CD4-positive, alpha-beta memory T cell (primary cell): ENCODE measurements at places on chromosomes 7 and 10. TPM values are rescaled to one million over a fixed set of nuclear protein-coding genes. Genes with fewer than 3 reads are reported as not detected.

- no peak for DNase-seq
- no peaks in the 10 kb centered on the region for H3K27me3 ChIP-seq
- H3K36me3 ChIP-seq: no peaks in the 10 kb centered on the region
These were observed 137.4 kb upstream of the KCNMA1 start for GRCh38 chr10:77774940-77775391.

DNA sequence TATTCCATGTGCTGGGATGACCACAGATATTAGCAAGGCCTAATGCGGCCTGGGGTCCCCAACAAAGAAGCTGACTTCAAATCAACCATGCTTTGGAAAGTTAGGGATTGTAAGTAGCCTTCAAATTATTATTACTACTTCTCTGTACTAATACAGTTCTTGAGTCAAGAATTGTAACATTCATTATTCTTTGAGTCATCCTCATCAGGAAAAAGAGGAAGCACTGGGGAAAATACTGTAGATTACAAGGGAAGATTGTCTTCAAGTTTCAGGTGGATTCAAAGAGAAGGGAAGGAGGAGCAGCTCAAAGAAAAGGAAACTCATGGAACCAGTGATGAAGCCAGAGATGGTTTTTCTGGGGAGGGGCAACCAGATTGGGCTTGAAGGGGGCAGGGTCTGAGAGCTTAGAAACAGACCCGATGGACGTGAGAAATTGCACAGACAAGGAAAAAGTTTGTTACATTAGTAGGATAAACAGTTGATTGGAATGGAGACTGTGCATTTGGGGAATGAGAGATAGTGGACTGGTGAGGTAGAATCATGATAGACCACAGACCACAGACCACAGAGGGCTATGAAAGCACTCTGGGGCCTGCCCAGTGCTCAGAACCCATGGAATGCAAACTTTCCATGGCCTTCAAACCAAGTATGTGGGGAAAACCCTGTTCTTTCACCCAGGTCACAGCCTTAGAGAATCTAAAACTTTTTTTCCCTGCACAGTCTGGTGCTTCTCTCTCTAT, 209.9 kb downstream of the ZNF365 start:
- DNase-seq: no peak
- no peaks in the 10 kb centered on the region for H3K4me1 ChIP-seq
- no peak overlapping the region for H3K27ac ChIP-seq
- no peak overlapping the region for H3K4me3 ChIP-seq
- H3K36me3 ChIP-seq: no peaks in the 10 kb centered on the region
- no peaks in the 10 kb centered on the region for H3K27me3 ChIP-seq

DNA sequence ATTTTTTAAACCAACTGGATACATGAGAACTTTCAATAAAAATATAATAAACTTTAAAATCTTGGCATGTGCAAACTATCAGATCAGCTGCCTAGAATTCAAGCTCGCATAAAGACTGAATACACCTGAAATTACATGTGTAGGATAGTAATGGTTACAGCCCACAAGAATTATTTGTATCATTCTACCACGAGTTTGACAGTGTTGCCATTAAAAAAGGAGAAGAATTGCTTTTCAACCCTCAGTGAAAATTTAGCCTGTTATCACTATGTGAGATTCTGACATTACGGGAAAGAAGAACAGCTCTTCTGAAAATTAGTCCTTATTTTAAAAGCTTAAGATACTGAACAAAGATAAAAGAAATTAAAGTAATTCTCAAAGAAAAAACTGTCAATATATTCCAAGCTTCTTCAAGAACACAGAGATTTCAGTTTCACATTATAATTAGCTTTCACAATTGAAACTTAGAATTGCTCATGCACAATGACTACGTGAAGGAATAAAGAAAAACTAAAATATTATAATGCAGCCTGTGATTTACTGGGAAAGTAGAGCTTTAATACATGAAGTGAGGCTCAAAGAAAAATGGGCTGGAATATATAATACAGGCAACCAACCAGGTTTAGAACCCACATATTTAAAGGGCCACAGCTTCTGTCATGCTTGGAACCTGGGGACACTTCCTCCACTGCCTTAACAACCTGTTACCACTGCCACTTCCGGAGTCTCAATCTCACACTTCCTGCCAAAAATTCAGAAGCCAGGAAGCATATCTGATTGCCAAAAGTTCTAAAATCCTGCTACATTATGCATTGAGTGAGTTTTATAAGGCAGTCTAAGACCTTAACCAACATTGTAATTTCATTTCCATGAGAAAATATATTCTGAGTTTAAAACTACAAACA, 23.2 kb downstream of the TPK1 start:
- peak; percentile 75 for DNase-seq
- peak overlapping the region; percentile 46 for H3K27ac ChIP-seq
- H3K4me3 ChIP-seq: peak overlapping the region; percentile 2
- peaks cover 72% of the 10 kb centered on the region for H3K4me1 ChIP-seq
- H3K27me3 ChIP-seq: no peaks in the 10 kb centered on the region

Gene CDC14C
- polyA plus RNA-seq: not detected

Gene PHYHIPL
- not detected for polyA plus RNA-seq

DNA sequence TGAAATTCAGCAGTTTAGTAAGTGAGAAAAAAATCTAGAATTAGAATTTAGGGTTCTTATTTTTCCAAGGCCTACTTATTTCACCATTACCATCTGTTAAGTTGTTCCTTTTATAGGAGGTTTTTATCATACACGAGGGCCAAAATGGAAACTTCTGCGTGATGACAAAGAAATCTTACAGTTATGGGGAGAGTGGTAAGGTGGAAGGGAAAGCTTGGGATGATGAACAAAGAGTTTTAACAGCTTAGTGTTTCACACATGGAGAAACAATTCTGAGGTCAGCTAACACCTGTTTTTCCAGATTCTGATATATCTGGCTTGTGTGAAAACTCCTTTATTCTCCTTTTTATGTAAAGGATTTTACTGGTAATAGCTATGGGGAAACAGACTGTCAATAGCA, 49.8 kb upstream of the SEMA3C start:
- no peaks in the 10 kb centered on the region for H3K27me3 ChIP-seq
- no peak for DNase-seq
- no peaks in the 10 kb centered on the region for H3K36me3 ChIP-seq

GRCh38 chr7:129780974-129781927, 169.7 kb downstream of the NRF1 start:
- H3K27ac ChIP-seq: no peak overlapping the region
- peaks cover 63% of the 10 kb centered on the region for H3K4me1 ChIP-seq
- peak overlapping the region; percentile 29 for H3K4me3 ChIP-seq
- peaks cover 56% of the 10 kb centered on the region for H3K27me3 ChIP-seq
- peak; percentile 50 for DNase-seq

GRCh38 chr7:7920481-7920880, 48.1 kb upstream of the GLCCI1 start:
- H3K27me3 ChIP-seq: no peaks in the 10 kb centered on the region
- H3K27ac ChIP-seq: no peak overlapping the region
- H3K36me3 ChIP-seq: no peaks in the 10 kb centered on the region

Gene COBL
- polyA plus RNA-seq: not detected

DNA sequence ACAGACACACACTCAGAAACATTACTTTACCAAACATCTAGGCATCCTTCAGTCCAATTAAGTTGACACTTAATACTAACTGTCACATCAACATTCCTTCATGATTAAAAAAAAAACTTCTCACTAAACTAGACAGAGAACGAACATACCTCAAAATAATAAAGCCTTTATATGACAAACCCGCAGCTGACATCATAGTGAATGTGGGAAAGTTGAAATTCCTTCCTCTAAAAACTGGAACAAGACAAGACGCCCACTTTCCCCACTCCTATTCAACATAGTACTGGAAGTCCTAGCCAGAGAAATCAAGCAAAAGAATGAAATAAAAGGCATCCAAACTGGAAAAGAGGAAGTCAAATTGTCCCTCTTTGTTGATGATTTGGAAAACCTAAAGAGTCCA, 96.9 kb upstream of the PPP1R9A start:
- DNase-seq: no peak
- H3K27me3 ChIP-seq: no peaks in the 10 kb centered on the region
- H3K4me3 ChIP-seq: no peak overlapping the region
- no peaks in the 10 kb centered on the region for H3K4me1 ChIP-seq

Gene ZC3HAV1L
- 0.37 TPM for polyA plus RNA-seq

DNA sequence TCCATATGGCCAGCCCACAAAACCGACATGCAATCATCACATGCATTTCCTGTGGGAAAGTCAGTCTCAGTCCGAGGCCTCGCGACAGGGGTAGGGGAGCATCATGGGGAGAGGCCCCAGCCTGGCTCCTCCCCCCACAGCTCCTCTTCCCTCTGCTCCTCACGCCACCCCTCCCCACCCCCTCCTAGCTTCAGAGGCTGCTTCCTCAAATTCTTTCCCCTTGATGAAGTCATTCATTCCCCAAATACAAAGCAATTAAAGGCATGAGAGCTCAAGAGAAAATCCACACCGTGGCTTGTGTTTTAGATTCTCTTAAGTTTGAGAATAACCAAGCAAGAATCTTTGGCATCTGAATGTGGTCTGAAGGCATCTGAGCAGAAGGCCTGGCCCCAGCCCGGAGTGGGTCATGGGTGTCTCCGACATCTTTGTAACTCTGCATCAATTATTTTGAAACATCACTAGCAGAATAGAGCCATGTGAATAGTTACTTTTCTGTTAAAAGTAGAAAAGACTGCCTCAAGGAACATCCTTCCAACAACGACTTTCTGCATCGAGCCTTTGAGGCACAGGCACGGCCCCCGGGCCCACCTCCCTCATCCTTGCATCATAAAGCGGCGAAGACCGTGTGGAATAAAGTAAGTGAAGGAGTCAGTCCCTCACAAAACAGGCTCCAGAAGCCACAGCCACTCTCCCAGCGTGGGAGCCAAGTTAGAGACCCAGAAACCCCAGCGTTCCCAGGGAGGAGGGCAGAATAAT, 90.9 kb downstream of the DIP2C start:
- H3K4me1 ChIP-seq: no peaks in the 10 kb centered on the region
- H3K27ac ChIP-seq: no peak overlapping the region
- peaks cover 5% of the 10 kb centered on the region for H3K27me3 ChIP-seq
- DNase-seq: no peak

- no peaks in the 10 kb centered on the region for H3K36me3 ChIP-seq
- no peak for DNase-seq
- H3K27me3 ChIP-seq: no peaks in the 10 kb centered on the region
- H3K27ac ChIP-seq: no peak overlapping the region
These were observed 25.4 kb downstream of the TMEM273 start for GRCh38 chr10:49162761-49163310.

- H3K4me3 ChIP-seq: no peak overlapping the region
- H3K4me1 ChIP-seq: no peaks in the 10 kb centered on the region
- no peaks in the 10 kb centered on the region for H3K27me3 ChIP-seq
- no peak overlapping the region for H3K27ac ChIP-seq
These were observed 83.1 kb upstream of the HABP2 start for GRCh38 chr10:113469796-113470195.

DNA sequence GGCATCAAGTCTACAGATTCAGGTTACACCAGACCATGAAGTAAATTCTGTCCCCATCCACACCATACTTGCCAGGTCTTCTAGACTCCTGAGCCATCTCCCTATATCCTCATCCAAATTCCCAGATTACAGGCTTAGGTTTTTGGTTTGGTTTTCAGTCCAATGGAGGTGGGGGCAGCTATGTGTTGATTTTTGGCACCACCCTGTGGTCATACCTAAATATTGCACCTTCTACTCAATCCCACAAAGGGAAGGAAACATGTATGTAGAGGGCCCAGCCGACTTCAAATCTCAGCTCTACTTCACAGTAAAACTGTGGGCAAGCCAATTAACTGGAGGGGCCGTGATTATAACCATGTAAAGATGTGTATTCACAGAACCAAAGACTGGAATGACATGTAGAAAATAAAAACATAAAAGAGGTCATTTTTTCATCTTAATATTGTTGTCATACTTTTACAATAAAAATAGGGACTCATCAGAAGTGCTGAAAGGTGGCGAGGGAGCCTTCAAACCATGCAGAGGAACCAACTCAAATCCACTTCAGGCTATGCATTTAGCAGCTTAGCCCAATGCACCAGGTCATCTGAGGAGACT, 19.8 kb downstream of the ERCC6 start:
- H3K4me1 ChIP-seq: no peaks in the 10 kb centered on the region
- no peaks in the 10 kb centered on the region for H3K27me3 ChIP-seq
- DNase-seq: peak; percentile 38
- H3K4me3 ChIP-seq: no peak overlapping the region
- H3K36me3 ChIP-seq: peaks cover 20% of the 10 kb centered on the region

- H3K4me3 ChIP-seq: no peak overlapping the region
- H3K4me1 ChIP-seq: no peaks in the 10 kb centered on the region
- no peak overlapping the region for H3K27ac ChIP-seq
- DNase-seq: no peak
- no peaks in the 10 kb centered on the region for H3K27me3 ChIP-seq
These were observed 107.5 kb downstream of the KIF20B start for GRCh38 chr10:89808842-89809241.

DNA sequence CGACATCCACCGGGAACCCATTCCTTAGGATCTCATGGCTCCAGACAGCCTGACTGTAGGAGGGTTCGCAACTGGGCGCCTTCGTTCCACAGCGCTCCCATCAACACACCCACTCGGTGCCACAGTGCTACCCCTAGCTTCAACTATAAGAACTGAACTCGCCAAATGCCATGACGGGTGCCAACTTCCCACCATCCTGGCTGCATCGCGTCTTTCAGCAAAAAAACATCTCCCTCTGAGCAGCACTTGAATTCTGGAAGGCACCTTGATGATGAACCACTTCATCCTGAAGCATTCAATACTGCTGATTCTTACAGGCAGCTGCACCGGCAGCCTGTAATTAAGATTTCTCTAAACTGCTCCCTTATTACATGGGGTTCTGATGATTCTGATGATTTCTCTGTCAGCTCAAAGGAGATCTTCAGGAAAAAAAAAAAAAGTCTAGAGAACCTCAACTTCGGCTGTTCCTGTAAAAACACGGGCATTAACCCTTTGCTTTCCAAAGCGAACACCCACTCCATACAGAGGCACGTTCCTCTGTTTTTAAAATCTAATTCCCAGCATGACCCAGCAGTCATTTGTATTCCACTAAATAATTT, 1.3 kb downstream of the CYTH3 start:
- no peaks in the 10 kb centered on the region for H3K36me3 ChIP-seq
- peak; percentile 32 for DNase-seq
- peaks cover 7% of the 10 kb centered on the region for H3K27me3 ChIP-seq
- H3K4me1 ChIP-seq: peaks cover 28% of the 10 kb centered on the region

- no peaks in the 10 kb centered on the region for H3K27me3 ChIP-seq
- H3K4me1 ChIP-seq: no peaks in the 10 kb centered on the region
- H3K27ac ChIP-seq: no peak overlapping the region
- H3K36me3 ChIP-seq: no peaks in the 10 kb centered on the region
These were observed 11.8 kb downstream of the TFEC start for GRCh38 chr7:116018731-116019130.

Gene APBB1IP
- polyA plus RNA-seq: 30.6 TPM

DNA sequence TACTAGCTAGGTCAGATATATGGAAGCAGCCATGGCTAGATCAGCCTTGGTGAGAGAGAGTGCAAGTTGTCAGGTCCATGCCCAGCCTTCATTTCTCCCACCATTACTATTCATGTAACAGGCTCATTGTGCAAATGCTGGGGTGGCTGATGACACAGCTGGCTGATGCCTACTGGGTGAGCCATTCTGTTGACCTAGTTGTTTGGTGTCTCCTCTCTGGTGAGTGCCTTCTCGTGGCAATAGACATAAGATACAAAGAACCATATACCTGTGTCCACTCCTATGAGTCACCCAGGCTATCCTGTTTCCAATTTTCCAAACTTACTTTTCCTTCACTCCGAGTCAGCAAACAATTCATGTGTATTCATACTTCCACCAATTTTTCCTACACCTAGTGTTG, 46.0 kb downstream of the ZNF25 start:
- H3K4me3 ChIP-seq: no peak overlapping the region
- no peaks in the 10 kb centered on the region for H3K36me3 ChIP-seq
- no peaks in the 10 kb centered on the region for H3K4me1 ChIP-seq
- no peaks in the 10 kb centered on the region for H3K27me3 ChIP-seq
- no peak overlapping the region for H3K27ac ChIP-seq

Gene AGMO
- polyA plus RNA-seq: not detected

- no peak overlapping the region for H3K4me3 ChIP-seq
- no peaks in the 10 kb centered on the region for H3K4me1 ChIP-seq
- no peak overlapping the region for H3K27ac ChIP-seq
- DNase-seq: no peak
- no peaks in the 10 kb centered on the region for H3K36me3 ChIP-seq
These were observed 100.2 kb downstream of the ATXN7L1 start for GRCh38 chr7:105776068-105776790.
